ENCODE measurements at places on chromosomes 2 and 18.

- DNase-seq: no peak
Measured at GRCh38 chr2:37617119-37617892, 54.1 kb downstream of the CDC42EP3 start.

- no peak for DNase-seq
Measured at GRCh38 chr2:232537499-232537898, 2.0 kb upstream of the CHRNG start.

- no peak for DNase-seq
Measured at GRCh38 chr2:234258562-234259141, 208.2 kb downstream of the SPP2 start.

- DNase-seq: no peak
Measured at GRCh38 chr2:97761192-97761591, 47.8 kb downstream of the ZAP70 start.

DNA sequence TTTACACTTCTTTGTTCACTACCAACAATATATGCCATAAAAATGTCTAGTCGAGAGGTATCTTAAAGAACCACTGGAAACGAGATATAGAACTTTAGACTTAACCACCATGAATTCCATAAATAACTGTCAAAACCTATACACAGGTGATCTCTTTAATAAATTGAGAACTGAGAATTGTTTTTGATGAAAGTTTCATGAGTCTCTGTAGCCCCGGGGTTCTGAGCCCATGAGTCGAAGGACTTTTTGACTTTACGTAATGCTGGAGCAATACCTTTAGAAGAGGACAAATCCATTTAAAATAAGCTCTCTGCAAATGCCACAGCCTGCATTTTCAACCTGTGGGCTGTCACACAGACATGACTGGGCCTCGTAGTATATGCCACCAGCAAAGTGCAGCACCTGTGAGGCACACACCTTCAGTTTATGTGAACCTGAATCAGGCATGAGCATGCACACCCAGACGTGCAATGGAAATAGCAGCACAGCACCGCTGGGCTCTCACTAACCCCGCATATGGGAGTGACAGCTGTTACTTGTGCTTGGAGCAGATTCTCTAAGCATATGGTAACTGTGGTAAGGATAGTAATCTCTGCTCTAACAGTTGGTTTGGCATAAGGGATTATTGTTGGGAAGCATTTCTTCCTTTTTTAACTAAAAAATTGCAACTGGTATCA, 383.2 kb downstream of the SOCS6 start:
- DNase-seq: no peak

- no peak for DNase-seq
Measured at GRCh38 chr2:233131936-233132720, 72.0 kb downstream of the INPP5D start.

GRCh38 chr2:16407358-16407757, 258.3 kb downstream of the CYRIA start:
- no peak for DNase-seq

DNA sequence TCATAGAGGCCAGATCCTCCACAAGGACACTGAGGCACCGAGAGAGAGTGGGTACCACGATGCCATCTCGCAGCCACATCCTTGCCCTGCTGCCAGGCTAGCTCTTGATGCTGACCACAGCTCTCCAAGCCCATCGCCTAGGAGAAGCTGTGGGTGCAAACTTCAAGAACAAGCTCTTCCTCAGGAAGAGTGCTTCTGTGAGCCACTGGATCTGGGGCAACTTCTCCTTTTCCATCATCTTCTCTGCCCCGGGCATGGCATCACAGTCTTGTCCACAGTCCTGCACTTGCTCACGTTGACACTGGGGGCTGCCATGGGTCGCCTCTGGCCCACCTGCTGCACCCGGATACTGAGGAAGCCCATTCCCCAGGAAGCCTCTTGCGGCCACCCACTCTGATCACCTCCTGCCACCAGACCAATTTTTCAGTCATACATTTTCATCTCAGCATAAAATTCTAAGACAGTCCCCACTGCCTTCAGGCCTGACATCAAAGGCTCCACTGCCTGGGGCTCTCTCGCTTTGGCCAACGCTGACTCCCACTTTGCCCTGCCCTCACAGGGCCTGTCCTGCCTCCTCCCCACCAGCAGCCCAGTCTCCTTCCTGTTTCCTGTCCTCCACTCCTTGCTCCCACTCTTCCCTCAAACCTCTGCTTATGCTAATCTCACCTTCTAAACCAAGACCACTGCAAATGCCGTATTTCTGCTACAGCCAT, 243.9 kb downstream of the AFF3 start:
- DNase-seq: no peak

GRCh38 chr18:41353777-41354528, 601.1 kb upstream of the PIK3C3 start:
- no peak for DNase-seq

GRCh38 chr2:152701198-152701597, 16.1 kb downstream of the PRPF40A start:
- DNase-seq: no peak

GRCh38 chr18:64936671-64937070, 787.8 kb upstream of the LINC00305 start:
- no peak for DNase-seq

GRCh38 chr2:40559175-40559574, 107.3 kb upstream of the SLC8A1 start:
- DNase-seq: no peak

DNA sequence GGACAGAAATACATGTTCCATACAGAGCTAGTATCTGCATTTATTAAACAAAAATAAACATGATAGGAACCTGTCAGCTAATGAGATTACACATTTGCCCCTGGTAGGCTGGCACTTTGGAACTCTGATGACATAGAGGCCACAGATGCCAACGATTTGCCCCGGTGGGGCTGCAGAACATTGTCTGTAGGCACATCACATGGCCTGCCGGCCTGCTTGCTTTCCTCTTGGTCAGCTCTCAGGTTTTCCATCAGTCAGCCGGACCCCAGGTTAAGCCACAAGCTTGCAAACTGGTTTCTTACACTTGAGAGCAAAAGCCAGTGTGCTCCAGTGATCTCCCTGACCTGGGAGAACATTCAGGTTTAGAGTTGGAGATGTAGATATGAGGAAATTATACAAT, 60.3 kb downstream of the CRACDL start:
- DNase-seq: no peak

- DNase-seq: no peak
Measured at GRCh38 chr2:171718720-171719119, 31.5 kb downstream of the DYNC1I2 start.

DNA sequence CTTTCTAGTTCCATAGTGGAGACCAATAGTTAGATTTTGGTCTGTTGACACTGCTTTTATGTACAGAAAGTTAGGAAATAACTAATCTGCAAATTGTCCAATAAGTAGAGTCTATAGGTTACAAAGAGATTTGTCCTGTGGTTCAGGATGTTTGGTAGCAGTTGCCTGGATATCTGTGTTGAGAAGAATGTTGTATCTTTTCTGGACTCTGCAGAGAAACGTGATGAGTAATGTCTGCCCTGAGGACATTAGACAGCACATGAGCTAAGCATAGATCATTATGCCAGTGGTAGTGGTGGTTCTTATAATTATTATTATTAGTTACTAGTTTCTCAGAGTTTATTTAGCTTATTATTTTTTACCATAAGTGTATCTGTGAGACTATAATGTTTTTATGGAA, 65.8 kb downstream of the ANKRD62 start:
- no peak for DNase-seq

- DNase-seq: no peak
Measured at GRCh38 chr2:126797622-126798275, 100.9 kb upstream of the TEX51 start.

DNA sequence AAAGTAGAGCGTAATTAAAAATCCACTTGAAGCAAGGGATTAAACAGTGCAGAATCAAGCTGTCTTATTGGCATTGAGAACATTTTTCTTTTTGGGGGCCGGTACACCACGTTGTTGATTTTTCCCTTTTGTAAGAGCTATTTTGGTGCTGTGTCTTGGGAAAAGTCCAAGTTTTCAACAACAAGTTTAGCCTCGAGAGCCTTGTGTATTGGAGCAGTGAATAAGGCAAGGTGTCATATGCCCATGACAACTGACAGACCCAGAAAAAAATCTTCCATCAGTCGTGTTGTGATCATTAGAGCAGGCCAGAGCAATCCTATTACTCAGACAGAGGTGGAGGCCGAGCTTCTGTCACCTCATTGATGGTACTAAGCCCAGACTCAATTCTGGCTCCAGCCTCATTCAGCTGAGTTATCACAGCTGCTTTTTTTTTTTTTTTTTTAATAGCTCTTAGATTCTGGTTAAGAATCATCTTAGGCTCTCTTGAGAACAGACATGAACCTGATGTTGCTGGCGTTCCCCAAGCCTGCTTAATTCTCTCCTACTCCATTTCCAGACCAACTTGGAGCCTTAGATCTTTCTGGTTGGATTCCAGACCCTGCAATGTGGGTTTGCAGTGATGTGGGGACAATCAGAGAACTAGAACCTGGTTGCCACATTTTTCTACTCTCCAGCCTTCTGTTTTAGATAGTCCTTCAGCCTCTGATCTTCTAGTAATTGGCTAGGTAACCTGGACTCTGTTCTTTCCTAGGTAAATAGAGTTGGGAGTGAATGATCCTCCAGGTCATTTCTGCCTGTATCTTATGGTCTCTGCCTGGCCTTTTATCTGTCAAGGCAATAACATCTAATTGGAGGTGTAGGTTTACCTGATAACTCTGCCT, 43.1 kb downstream of the MOGAT1 start:
- no peak for DNase-seq

- DNase-seq: no peak
Measured at GRCh38 chr18:62365420-62365819, 40.3 kb downstream of the TNFRSF11A start.

- no peak for DNase-seq
Measured at GRCh38 chr18:13296867-13297574, 78.5 kb downstream of the LDLRAD4 start.

- DNase-seq: no peak
Measured at GRCh38 chr2:134522496-134523455, 196.0 kb downstream of the TMEM163 start.

DNA sequence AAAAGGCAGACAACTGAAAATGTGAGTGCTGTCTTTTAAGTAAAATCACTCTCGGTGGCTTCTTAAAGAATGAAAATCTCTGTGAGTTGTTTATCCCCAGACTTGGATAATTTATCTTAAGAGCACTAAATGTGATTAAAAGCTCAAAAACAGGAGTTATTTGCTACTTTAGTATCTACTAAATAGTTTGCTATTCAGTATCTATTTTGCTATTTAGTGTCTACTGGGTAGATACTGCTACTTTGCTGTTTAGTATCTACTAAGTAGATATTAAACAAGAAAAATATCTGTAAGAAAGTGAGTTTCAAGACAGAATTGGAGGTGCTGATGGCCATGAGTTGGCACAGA, 1.4 kb upstream of the KCNG3 start:
- no peak for DNase-seq

GRCh38 chr2:240198226-240198625, 57.8 kb upstream of the OTOS start:
- no peak for DNase-seq

GRCh38 chr2:128366713-128367511, 48.2 kb upstream of the HS6ST1 start:
- no peak for DNase-seq

DNA sequence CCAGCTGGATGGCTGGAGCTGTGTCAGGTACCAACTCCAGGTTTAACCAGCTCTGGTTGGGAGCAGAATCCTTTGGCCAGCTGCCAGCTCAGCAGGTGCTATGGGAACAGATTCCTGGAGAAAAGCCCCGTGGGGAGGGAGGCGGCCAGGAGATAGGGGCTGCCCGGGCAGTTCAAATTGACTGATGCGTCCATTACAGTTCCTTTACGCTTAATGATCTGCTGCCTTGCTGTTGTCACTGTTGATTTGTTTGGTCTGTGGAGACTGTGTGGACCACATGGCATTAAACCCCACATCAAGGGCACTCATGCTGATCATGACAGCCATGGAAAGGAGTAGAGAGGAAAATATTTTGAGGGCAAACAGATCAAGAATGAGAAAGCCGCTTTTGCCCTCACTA, 200.0 kb downstream of the TSN start:
- no peak for DNase-seq

DNA sequence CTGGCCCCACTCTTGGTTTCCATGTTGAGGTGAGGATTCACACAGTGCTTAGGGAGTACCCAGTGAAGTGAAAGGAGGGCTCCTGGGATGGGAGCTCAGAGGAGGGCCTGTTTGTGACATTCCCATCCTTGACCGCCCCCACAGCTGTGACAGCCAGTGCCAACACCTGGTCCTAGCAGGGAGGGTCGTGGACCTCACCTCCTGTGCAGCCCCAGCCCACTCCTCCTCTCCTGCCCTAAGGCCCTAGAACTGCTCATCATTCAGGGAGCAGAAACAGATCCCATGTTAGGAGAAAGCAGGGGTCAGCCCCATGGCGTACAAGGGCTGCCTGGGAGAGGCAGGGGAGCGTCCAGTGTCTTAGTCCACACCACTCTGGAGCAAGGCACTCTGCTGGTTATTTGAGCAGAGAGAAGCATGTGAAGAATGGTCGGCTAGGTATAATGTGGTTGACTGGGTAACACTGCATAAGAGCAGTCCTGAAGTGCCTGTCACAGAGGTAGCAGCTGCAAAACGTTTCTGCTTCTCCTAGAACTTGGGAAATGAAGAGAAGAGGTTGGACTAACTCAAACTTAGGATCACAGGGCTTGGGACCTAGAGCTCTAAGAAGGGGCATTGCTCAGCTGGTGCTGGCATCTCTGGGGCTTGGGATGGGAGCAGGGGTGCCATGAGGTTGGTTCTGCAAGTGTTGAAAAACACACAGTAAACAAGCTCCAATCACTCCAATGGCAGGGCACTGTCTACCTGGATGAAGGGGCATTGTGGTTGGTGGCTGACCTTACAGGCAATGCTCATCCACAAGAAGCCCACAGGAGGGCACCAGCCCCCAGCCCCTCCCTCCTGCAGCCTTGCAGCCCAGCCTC, 55.6 kb downstream of the FAM168B start:
- DNase-seq: no peak

- DNase-seq: peak; percentile 28
Measured at GRCh38 chr2:220499225-220499624, 871.8 kb downstream of the SLC4A3 start.

DNA sequence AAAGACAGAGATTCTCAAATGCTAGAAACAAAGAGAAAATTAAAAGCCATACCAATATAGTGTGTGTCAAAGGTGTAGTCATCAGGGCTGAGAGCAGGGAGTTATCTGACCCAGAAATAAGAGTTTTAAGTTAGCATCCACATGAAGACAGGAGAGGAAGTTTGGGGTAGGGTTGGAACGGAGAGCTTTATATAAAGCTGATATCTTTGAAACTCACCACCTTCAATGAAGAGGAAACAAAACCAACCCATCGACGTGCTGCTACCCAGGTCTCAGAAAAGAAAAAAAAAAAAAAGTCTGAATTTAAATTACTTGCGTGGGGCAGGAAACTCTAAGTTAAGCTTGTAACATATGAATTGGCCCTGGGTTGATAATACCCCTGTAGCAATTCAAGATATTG, 42.4 kb downstream of the ARL4C start:
- DNase-seq: no peak

- DNase-seq: no peak
Measured at GRCh38 chr2:78115291-78115690, 593.1 kb upstream of the LRRTM4 start.
